ENCODE measurements at places on chromosomes 2 and 18.

GRCh38 chr2:218428846-218429558 is 10.1 kb downstream of the VIL1 start:
- DNase-seq, result peak; percentile 21

DNA sequence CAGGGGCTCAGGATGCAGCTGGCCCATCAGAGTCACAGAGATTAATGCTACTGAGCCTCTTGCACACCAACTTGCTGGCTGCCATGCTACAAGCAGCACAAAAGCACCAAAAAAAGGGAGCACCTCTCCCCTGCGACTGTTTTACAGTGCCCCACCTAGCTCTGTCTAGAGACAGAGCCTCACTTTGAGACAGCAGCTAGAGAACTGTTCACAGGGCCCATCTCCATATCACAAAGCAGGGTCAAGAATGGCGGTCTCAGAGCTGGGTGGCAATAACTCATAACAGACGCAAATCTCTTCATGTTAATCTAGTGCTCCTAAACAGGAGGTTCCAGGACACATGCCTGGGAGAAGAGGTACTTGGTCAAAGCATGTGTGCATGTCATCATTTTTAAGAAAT is 953.0 kb downstream of the DCDC2C start:
- DNase-seq, result no peak

DNA sequence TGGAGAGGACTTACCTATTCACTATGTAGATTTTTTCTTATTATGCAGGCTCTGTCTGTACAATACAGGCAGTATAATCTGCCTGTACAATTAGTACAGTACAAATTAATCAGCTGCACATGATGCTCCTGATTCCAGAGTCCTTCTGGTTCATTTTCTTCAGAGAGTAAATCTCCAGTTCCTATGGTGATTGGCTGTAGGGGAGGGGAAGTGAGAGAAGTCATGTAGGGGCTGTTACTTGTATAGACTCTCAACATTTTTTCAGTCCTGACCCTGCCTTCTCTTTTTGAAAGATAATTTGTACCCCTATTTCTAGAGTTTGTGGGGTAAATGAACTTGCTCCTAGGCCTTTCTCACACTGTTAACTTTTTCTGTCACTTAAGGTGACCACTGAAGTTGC is 54.5 kb downstream of the PTPN4 start:
- DNase-seq, result no peak

DNA sequence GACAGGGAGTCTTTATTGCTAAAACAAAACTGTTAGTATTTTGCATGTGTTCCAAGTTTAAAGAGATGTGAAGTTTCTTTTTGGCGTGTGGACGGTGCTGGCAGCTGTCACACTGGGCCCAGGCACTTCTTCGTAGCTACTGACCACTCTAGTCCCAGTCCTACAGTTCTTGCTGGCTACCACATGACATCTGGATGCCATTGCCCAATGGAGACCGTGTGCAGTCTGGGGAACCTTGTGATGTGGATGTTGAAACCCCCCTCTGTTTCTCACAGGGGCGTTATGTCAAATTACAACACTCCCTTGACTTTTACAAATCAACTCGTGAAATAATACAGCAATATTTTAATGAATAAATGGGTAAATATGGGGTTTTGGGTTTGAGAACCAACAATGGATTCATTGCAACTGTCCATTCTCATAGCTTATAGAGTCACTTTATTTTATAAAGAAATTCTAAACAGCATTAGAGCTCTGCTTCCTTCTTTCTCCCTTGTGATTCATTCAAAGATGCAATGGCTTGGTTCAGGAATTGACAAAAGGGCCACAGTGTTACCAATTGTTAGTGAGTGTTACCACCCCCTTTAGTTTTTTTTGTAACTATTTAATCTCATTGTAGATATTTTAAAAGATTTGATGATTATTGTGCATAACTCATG is 1.2 kb downstream of the GPD2 start:
- no peak for DNase-seq

- no peak for DNase-seq
Measured at GRCh38 chr2:222943820-222944219, 83.0 kb downstream of the ACSL3 start.

GRCh38 chr2:104766683-104767082 is 87.2 kb upstream of the POU3F3 start:
- DNase-seq, result no peak

DNA sequence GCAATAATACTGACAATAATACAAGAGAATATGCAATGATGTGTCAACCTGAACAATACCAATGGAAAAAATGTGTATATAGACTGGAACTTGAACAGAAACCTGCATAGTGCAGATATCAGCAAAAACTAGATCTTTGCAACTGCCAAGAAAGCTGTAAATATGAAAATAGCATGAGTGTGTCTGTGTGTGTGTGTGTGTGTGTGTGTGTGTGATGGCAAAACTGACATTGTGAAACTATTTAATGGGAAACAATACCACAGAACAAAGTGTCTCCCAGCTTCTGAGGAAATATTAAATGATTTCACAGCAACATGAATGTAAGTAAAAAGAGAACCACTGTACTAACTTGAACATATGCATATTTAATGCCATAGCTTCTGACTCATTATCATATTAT is 558.2 kb upstream of the LINC00305 start:
- no peak for DNase-seq

GRCh38 chr2:43748333-43748732 is 25.5 kb upstream of the DYNC2LI1 start:
- DNase-seq, result no peak

- DNase-seq, result no peak
Measured at GRCh38 chr2:223221139-223221835, 169.3 kb downstream of the KCNE4 start.

DNA sequence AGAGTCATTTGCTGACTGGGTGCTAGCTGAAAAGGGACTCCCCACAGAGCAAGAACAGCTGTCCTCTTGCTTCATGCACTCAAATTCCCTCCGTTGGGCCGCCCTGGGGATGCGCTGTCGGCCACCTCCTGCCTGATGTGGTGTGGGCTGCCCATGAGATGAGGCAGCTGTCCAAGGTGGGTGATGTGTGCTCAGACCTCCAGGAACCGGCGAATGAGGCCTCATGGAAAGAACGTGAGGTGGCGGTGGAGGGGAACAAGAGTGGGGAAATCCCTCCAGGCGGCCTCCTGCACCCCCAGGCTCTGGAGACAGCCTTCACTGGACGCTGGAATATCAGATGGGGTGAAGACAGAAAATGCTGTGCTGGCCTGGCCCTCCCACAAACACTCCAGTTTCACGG is 79.8 kb downstream of the LONRF2 start:
- DNase-seq, result peak; percentile 38

DNA sequence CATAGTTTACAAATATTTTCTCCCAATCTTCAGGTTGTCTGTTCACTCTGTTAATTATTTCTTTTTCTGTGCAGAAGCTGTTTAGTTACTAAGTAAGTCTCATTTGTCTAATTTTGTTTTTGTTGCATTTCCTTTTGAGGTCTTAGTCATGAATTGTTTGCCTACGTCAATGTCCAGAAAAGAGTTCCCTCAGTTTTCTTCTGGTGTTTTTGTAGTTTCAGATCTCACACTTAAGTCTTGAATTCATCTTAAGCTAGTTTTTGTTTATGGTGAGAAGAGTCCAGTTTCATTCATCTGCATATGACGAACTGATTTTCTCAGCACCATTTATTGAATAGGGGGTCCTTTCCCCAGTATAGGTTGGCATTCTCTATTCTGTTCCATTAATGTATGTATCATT is 1252.2 kb upstream of the TMEFF2 start:
- DNase-seq, result no peak

- DNase-seq, result no peak
Measured at GRCh38 chr18:63247926-63248325, 71.6 kb downstream of the BCL2 start.

DNA sequence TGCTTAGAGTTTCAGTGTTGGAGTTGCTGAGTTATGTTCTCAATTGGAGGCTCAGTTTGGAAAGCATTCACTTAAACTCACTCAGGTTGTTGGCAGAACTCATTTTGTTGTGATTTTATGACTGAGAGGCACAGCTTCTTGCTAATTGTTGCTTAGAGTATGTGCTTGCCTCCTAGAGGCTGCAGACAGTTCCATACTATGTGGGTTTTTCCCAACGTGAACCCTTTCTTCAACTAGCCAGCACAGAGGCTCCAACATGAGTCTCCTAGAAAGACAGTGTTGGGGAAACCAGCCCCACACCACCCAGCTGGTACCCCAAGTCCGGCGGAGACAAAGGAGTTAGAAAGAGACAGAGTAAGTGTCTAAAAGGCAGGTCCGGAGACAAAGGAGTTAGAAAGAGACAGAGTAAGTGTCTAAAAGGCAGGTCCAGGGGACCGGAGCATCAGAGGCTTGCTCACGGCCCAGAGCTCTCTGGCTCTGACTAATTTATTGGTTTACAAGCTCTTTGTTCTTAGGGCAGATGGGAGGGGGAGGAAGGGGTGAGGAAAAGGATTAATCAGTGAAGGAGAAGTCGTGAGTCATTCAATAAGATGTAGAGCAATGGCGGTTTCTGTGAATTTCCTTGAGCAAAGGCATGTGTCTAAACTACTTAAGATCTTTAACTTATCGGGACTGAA is 999.7 kb upstream of the LRRTM1 start:
- DNase-seq, result no peak

- DNase-seq, result no peak
Measured at GRCh38 chr2:174438146-174438886, 42.8 kb downstream of the SCRN3 start.

- no peak for DNase-seq
Measured at GRCh38 chr2:71832844-71833243, 314.8 kb downstream of the CYP26B1 start.

- DNase-seq, result no peak
Measured at GRCh38 chr2:220670511-220670910, 901.6 kb downstream of the EPHA4 start.

Measured in GM13976 (cell line).